Cardiac muscle cell (in vitro differentiated cells and primary cell): ENCODE measurements at places on chromosomes 1 and 21. TPM values are rescaled to one million over a fixed set of nuclear protein-coding genes. Genes with fewer than 3 reads are reported as not detected.
A peak's percentile ranks its signal among the peaks of the same experiment; 100 is the strongest.

KCNE2 gene
- polyA plus RNA-seq, result 0.82 and 2.7 TPM in 2 replicates

OR2L8 gene
- not detected in 2 replicates for polyA plus RNA-seq

LCE1A gene
- not detected in 2 replicates for polyA plus RNA-seq

UBL4B gene
- not detected in 2 replicates for polyA plus RNA-seq

RGS18 gene
- not detected in 2 replicates for polyA plus RNA-seq

HCRTR1 gene
- not detected in 2 replicates for polyA plus RNA-seq

PDPN gene
- 13.0 and 24.9 TPM in 2 replicates for polyA plus RNA-seq

DNA sequence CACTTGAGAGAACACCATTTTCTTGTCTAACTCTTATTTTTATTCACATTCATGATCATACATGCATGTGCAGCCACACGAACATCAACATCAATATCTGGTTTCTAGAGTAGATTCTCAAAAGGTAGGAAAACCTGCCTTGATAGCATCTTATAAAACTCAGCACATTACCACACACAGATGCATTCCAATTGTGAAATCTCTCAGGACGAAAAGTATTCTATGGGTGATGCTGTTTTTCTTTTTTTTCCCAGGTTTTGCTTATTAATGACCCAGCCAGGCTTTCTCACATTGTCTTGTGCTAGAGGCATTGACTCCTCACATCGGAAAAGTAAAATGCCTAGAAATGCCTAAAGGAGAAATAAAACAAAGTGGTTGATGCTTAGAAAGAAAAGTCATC, 562.8 kb downstream of the KIF26B start:
- no peaks in the 10 kb centered on the region for H3K36me3 ChIP-seq
- no peak for DNase-seq
- H3K4me3 ChIP-seq, result no peak overlapping the region
- no peaks in the 10 kb centered on the region for H3K27me3 ChIP-seq

DNA sequence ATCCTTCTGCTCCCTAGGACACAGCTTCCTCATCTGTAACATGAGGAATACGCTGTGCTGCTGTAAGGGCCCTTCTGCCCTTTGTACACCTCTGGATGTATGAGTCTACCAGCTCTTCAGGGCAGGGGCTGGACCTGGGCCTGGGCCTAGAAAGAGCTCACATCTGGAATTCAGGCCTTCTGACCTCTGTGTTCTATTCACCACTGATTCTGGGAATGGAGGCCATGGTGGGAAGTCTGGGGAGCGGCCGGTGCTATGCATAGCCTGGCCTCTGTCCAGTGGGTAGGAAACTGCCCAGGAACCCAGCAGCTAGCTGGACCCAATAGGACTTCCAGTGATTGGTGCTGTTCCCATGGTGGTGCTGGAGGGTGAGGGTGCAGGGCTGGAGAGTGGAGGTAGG, 11.0 kb upstream of the GPR61 start:
- peaks cover 4% of the 10 kb centered on the region for H3K4me1 ChIP-seq
- no peaks in the 10 kb centered on the region for H3K36me3 ChIP-seq
- no peak overlapping the region for H3K27ac ChIP-seq
- DNase-seq, result no peak
- no peak overlapping the region for H3K4me3 ChIP-seq

DNA sequence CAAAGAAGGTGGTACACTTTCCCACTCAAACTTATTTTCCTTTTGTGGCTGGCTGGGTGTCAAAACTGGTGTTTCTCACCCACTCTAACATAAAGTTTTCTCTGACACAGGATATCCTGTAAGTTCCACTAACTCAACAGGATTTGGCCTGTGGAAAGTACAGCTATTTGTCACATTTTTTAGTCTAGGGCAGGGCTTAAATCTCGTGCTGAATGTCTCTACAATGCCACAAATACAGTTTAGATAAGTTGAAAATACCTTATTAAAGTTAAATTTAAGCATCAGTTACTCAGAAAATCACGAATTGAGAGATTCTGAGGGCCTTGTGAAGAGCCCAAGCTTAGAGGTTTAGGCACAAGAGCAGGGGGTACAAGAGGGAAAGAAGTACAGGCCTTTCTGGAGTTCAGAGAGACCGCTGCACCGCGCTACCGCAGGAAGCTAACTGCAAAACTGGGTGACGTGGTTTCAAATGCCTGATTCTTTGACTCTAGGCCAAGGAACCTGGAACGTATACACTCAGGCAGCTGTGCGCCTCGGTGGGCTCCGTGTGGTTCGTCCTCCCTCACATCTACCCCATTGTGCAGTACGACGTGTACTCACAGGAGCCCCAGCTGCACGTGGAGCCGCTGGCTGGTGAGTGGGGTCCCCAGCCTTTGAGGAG, 23.4 kb upstream of the PWP2 start:
- no peak overlapping the region for H3K27ac ChIP-seq
- H3K36me3 ChIP-seq, result peaks cover 54% of the 10 kb centered on the region
- no peak for DNase-seq

DNA sequence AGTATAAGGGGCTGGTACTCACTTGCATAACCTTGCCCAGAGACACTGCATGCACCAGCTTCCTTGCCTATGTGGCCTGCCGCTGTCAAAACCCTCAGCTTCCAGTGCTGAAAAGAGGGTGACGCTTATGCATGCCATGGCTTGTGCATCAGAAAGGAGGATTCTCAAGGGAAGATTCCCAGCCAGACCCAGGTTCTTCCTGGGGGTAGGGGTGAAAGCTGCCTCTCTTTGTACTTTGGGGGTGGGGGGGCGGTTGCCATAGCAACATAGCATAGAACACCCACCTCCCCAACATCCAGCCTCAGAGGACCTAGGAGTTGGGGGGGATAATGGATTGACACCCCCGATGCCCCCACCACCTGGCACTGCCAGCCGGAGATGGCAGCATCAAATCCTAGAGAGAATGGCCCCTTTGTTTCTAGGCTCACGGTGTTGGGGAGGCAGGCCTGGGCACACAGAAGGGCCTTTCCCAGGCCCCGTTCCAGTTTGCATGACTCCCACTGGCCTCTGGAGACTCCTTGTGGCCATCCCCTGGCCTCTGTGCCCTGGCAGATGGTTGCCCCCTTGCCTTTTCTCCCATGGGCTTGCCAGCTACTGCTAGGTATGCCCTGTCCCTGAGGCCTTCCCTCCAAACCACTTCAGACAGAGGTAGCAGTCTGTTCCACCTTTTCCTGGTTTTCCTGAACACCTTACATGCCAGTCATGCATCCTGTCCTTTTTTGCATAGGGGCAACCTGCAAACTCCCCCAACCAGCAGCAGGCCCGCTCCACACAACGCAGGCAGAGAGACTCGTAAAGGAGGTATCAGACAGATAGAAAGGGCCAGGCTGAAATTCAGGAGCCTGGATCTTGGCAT, 44.6 kb downstream of the RHBG start:
- H3K36me3 ChIP-seq, result no peaks in the 10 kb centered on the region
- H3K27me3 ChIP-seq, result peaks cover 11% of the 10 kb centered on the region
- no peaks in the 10 kb centered on the region for H3K4me1 ChIP-seq

GRCh38 chr1:11524465-11525150, 45.7 kb downstream of the DISP3 start:
- H3K27me3 ChIP-seq, result no peaks in the 10 kb centered on the region
- H3K4me3 ChIP-seq, result no peak overlapping the region
- H3K27ac ChIP-seq, result no peak overlapping the region
- H3K36me3 ChIP-seq, result no peaks in the 10 kb centered on the region

DNA sequence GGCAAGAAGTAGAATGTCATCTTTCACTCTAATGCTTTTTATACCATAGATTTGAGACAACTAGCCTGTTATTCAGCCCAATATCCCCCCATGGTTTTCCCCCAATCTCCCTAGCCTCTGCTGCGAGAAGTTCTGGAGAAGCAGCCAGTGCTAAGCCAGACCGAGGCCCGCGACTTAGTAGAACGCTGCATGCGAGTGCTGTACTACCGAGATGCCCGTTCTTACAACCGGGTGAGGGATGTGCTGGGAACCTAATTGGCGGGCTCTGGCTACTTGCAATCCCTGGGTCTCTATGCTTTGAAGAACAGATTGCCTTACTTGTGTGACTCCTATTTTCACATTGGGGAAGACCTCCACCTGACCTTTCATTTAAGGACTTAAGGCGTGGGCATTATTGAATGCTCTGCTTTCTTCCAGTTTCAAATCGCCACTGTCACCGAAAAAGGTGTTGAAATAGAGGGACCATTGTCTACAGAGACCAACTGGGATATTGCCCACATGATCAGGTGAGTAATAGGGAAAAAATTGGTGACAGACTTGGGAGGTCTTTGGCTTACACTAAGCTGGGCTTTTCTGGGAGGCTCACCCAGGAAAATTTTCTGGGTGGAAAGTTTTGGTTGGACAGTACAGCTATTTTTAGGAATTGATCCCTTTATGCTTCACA, 1.9 kb downstream of the PSMB4 start:
- peaks cover 9% of the 10 kb centered on the region for H3K4me1 ChIP-seq
- no peak for DNase-seq
- H3K4me3 ChIP-seq, result no peak overlapping the region
- no peaks in the 10 kb centered on the region for H3K27me3 ChIP-seq

- DNase-seq, result no peak
- H3K36me3 ChIP-seq, result no peaks in the 10 kb centered on the region
- no peaks in the 10 kb centered on the region for H3K27me3 ChIP-seq
Observed at GRCh38 chr1:174405219-174405618, 42.5 kb upstream of the GPR52 start.

- H3K4me1 ChIP-seq, result peaks cover 5% of the 10 kb centered on the region
- no peak for DNase-seq
- H3K4me3 ChIP-seq, result no peak overlapping the region
Observed at GRCh38 chr1:162709870-162710269, 77.6 kb downstream of the DDR2 start.

DNA sequence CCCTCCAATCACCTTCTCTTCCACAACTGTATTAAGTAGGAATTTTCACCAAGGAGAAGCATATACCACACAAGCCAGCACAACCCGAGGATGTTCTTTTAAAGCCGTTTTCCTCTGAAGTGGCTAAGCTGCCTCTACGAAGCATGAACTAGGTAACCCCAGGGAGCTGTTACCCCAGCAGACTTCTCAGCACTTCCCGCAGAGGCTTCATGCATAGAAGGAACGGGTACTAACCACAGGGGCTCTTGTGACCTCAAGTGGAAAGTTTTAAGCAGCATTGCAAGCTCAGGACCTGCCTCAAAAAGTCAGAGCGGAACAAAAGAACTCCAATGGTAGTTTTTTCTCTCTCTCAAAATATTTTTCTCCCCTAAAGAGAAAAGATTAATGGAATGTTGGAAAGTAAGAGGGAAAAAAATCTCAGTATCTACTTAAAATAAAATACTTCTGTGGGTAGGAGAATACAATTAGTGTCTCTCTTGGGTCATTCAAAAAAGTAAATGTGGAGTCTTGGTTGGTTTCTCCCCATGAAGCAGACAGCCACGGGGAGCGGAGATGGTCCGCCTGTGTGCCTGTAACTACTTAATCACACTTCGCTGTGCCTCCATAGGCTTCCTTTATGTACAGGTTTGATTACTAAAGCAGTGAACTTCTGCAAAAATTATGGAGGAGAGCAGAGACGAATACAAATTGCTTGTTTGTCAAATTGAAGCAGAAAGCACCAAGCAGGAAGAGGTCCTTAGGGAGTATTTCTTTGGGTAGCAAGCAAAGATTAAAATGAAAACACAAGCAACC, 40.9 kb downstream of the STX6 start:
- H3K4me1 ChIP-seq, result no peaks in the 10 kb centered on the region
- H3K4me3 ChIP-seq, result no peak overlapping the region
- H3K27me3 ChIP-seq, result no peaks in the 10 kb centered on the region
- peaks cover 14% of the 10 kb centered on the region for H3K36me3 ChIP-seq

GRCh38 chr21:27513825-27514224, 546.9 kb upstream of the ADAMTS5 start:
- H3K4me3 ChIP-seq, result no peak overlapping the region
- DNase-seq, result no peak
- no peaks in the 10 kb centered on the region for H3K27me3 ChIP-seq

GRCh38 chr1:1989102-1989542, 14.5 kb downstream of the CFAP74 start:
- H3K4me1 ChIP-seq, result no peaks in the 10 kb centered on the region
- H3K36me3 ChIP-seq, result no peaks in the 10 kb centered on the region
- H3K27me3 ChIP-seq, result no peaks in the 10 kb centered on the region
- DNase-seq, result peak; percentile 59
- no peak overlapping the region for H3K27ac ChIP-seq
- H3K4me3 ChIP-seq, result no peak overlapping the region

- no peaks in the 10 kb centered on the region for H3K36me3 ChIP-seq
- no peak overlapping the region for H3K4me3 ChIP-seq
- no peak overlapping the region for H3K27ac ChIP-seq
- DNase-seq, result no peak
- no peaks in the 10 kb centered on the region for H3K4me1 ChIP-seq
- no peaks in the 10 kb centered on the region for H3K27me3 ChIP-seq
Observed at GRCh38 chr1:108551137-108551862, 8.6 kb upstream of the EEIG2 start.

DNA sequence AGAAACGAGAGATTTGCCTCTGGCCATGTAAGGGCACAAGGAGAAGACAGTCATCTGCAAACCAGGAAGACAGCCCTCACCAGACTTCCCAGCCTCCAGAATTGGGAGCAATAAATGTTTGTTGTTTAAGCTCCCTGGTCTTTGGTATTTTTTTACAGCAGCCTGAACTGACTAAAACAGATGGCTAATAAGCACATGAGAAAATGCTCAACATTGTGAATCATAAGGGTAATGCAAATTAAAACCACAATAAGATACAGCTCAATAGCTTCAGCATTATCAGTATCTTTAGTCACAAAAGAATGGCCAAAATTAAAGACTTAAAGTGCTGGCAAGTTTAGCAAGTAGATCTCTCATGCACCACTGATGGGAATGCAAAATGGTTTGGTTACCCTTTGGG, 11.7 kb downstream of the UBE2G2 start:
- H3K4me3 ChIP-seq, result no peak overlapping the region
- DNase-seq, result peak; percentile 40
- H3K27ac ChIP-seq, result no peak overlapping the region

- H3K4me3 ChIP-seq, result no peak overlapping the region
- H3K36me3 ChIP-seq, result peaks cover 2% of the 10 kb centered on the region
- no peak for DNase-seq
- H3K4me1 ChIP-seq, result no peaks in the 10 kb centered on the region
Observed at GRCh38 chr1:45051005-45051772, 39.1 kb downstream of the UROD start.

DNA sequence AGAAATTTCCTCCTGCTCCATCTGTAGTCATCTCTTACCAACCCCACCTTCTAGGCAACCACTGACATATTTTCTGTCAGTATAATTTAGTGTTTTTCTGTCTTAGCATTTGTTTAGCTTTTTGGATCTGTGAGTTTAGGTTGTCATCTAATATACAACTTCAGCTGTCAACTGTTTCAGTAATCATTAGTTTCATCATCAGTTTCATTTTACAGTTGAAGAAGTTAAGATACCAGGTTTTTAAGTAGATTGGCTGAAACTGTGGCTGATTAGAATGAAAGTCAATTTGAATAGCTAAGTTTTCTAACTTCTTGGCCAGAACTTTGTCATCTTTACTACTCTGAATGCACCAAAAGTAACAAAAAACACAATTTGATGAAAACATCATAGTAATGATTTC, 1957.3 kb downstream of the NCAM2 start:
- H3K27me3 ChIP-seq, result no peaks in the 10 kb centered on the region
- H3K27ac ChIP-seq, result no peak overlapping the region
- H3K36me3 ChIP-seq, result no peaks in the 10 kb centered on the region
- H3K4me3 ChIP-seq, result no peak overlapping the region
- no peak for DNase-seq

- H3K27ac ChIP-seq, result peak overlapping the region; percentile 39
- no peaks in the 10 kb centered on the region for H3K27me3 ChIP-seq
Observed at GRCh38 chr1:234745844-234746797, 136.1 kb upstream of the IRF2BP2 start.

GRCh38 chr1:5596651-5597050, 395.6 kb downstream of the NPHP4 start:
- no peaks in the 10 kb centered on the region for H3K36me3 ChIP-seq
- H3K4me3 ChIP-seq, result no peak overlapping the region
- no peaks in the 10 kb centered on the region for H3K27me3 ChIP-seq
- no peak for DNase-seq
